Cerebellar nuclear complex (tissue), 1 donor: ENCODE measurements at places on chromosomes 3 and 15.
A peak's percentile ranks its signal among the peaks of the same experiment; 100 is the strongest.

DNA sequence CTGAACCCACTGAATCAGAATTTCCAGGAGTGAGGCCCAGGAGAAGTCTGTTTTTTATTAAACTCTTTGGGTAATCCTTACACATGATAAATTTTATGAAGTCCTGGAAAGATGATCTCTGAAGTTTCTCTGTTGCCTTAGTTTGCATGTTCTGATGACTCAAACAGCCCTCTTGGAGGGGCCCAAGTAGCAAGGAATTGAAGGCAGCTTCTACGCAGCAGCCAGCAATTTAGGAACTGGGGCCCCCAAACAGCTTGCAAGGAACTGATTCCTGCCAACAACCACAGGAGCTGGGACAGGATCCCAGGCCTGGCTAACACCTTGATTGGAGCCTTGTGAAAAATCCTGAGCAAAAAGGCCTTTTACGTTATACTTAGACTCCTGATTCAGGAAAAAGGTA, 5.4 kb upstream of the ACP3 start:
- no peak for DNase-seq

DNA sequence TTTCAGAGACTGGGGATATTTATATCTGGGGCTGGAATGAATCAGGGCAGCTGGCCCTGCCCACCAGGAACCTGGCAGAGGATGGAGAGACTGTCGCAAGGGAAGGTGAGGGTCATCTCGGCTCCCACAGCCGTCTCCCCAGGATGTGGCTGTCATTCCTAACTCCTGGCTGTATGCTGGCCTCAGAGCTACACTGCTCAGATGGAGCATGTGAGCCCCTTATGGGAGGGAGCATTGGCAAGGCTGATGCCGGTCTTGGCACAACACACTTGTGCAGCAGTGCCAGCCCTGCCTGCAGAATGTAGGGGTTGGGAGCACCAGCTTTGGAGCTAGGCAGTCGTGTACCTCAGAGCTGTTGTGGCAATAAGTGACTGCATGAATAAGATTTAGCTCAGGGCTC, 5.2 kb downstream of the RCCD1 start:
- DNase-seq = peak; percentile 67

GRCh38 chr3:66464512-66464894, 36.3 kb downstream of the LRIG1 start:
- no peak for DNase-seq

DNA sequence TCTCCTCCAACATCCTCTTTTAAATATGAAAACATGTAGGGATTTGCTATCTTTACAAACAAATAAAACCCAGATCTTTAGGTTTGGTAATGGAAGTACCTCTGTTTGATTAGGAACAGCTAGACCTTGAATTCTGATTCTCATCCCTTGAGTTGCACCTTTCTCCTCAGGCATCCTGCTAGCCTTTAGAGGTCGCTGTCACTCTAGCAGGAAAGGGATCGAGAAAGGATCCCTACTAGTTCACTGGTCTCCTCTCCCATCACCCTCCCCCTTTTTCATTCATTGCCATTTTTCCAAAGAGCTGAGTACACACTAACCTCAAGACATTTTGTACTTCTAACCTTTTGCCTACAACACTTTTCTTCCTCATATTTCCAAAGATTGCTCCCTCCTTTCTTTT, 569.8 kb downstream of the RBMS3 start:
- DNase-seq = no peak

GRCh38 chr15:39506146-39506545, 74.7 kb upstream of the THBS1 start:
- no peak for DNase-seq
